ENCODE measurements at places on chromosomes 7 and 10.

DNA sequence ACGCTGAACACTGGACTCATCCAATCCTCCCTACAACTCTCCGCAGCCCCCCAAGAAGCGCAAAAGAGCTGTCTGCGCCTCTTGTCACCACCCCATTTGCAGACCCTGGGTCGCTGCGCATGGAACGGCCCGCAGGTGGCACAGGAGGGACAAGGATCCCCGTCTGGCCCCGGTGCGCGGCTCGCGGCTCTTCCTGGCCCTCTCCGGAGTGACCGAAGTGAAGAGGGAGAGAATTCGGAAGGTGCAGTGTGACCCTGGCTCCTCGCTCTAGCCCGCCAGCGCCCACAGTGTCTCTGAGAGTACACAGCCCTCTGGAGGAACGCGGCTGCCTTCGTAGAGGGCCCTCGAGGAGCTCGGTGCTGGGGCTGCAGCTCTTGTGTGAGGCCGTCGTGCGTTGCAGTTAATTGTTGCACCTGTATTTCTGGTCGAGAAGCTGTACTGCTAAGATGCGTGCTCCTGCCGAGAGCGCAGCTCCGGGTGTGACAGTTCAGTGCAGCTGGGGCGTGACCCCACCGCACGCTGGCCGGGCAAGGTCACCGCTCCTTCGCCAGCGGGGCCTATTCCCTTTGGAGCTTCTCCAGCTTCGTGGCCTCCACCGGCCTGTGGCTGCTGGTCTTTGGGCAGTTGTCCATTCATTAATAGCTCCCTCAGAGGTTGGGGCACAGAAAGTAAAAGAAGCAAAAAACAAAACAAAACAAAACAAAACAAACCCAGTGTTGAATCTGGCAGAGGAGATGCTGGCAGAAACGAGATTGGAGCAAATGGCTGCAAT is 119.0 kb downstream of the SEC23IP start:
- DNase-seq: no peak

DNA sequence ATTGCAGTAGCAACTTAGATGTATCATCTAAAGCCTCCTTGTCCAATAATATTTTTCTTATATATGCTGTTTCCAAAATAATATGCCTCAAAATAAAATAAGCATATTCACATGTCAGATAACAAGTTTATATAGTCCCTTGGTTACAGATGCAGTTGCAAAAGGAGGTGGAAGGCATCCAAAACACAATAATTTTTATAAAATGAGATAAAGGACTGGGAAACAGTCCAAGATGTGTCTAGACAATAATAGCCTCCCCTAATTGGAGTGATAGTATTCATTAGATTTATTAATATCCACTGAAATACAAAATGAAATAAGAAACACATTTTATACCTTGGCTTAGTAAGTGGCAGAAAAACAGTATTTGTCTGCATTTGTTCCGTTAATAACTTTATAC is 30.3 kb downstream of the BCAP29 start:
- no peak for DNase-seq

DNA sequence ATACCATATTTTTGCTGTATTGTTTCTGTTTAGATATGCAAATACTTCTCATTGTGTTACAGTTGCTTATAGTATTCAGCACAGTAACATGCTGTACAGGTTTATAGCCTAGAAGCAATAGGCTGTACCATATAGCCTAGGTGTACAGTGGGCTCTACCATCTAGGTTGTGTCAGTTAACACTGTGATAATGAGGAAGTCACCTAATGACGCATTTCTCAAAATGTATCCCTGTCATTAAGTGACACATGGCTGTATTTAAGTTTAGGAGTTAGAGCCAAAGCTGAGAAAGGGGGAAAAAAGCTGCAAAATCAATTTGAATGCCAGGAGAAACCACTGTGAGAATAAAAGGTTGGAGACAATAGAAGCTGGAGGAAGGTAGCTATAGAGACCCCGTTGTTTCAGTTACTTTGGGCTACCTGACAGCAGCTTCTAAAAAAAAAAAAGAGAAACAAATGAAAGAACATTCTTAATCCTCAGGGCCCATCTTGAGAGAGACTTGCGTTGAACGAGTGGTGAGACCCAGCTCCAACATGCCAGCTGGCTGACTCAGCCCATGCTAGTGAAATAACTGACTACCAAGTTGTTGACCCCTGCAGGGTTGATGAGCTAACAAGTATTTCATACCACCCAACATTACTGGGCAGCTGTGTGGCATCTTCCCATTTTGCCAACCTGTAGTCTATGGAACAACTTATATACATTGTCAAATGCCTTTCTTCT is 8.7 kb downstream of the STARD3NL start:
- DNase-seq: no peak

GRCh38 chr10:72220637-72221036 is 4.6 kb upstream of the ASCC1 start:
- DNase-seq: no peak

GRCh38 chr7:29884399-29885272 is 78.3 kb downstream of the WIPF3 start:
- DNase-seq: no peak

Measured in Jurkat, Clone E6-1 (cell line).